Stimulated activated CD8-positive, alpha-beta memory T cell treated with anti-CD3 and anti-CD28 coated beads, Interleukin-2, amount 100 ng/mL, for 1 hour (primary cell): ENCODE measurements at places on chromosomes 6 and 20.

DNA sequence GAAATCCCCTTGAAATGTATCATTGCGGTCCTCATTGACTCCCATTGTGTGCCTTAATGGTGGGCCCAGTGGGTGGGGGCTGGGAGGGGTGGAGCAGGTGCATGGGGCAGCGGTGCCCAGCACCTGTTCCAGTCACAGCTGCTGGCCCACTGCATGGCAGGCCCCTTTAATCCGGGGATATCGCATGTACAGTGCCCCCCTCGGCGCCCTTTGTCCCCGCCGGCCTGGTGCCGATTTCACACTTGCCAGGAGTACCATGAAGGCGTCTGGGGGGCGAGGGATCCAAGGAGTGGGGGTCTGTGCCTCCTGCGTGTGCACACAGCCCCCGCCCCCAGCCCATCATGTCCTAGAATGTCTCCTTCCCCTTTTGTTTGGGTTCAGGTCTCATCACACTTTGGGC, 2.8 kb downstream of the SNAI1 start:
- no peak for DNase-seq

GRCh38 chr6:6881438-6882225, 226.1 kb upstream of the RREB1 start:
- no peak for DNase-seq

- no peak for DNase-seq
Measured at GRCh38 chr20:19855416-19855815, 97.4 kb downstream of the RIN2 start.

- no peak for DNase-seq
Measured at GRCh38 chr6:168156742-168157265, 77.8 kb upstream of the FRMD1 start.

DNA sequence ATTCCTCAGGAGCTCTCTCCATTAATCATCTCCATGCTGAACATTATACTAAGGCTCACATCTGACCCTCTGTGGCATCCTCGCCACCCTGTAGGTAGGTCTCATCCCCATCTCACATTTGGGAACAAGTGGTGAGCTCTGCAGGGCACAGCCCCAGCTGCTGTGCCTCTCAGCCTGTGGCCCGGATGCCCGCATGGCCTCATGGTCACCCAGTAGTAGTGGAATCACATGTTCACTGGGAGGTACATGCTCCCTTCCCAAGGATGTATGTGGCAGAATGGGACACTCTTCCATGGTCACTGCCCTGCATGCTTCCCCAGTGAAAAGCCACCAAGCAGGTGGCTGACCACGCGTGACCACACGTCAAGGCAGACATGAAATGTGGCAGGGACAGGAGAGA, 26.3 kb upstream of the APMAP start:
- DNase-seq: no peak

DNA sequence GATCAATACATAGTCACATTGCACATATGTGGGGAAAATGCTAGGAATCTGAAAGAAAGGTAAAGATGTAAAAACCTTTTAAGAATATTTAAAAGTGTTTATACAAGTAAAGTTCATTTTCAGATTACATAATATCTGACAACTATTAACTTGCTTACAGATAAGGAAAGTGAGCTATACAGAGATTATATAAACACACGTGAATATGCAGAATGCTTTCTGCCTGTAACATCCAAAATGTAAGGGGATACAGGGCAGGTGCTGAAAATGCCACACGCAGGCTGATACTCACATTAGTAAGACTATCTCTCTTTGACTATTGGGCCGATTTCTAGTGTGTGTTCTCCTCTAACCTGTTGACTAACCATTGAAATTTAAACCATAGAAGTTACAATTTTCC, 17.9 kb upstream of the MAP7 start:
- DNase-seq: no peak
